Heart left ventricle (tissue), 16 donors: ENCODE measurements at places on chromosomes 3 and 15.

DNA sequence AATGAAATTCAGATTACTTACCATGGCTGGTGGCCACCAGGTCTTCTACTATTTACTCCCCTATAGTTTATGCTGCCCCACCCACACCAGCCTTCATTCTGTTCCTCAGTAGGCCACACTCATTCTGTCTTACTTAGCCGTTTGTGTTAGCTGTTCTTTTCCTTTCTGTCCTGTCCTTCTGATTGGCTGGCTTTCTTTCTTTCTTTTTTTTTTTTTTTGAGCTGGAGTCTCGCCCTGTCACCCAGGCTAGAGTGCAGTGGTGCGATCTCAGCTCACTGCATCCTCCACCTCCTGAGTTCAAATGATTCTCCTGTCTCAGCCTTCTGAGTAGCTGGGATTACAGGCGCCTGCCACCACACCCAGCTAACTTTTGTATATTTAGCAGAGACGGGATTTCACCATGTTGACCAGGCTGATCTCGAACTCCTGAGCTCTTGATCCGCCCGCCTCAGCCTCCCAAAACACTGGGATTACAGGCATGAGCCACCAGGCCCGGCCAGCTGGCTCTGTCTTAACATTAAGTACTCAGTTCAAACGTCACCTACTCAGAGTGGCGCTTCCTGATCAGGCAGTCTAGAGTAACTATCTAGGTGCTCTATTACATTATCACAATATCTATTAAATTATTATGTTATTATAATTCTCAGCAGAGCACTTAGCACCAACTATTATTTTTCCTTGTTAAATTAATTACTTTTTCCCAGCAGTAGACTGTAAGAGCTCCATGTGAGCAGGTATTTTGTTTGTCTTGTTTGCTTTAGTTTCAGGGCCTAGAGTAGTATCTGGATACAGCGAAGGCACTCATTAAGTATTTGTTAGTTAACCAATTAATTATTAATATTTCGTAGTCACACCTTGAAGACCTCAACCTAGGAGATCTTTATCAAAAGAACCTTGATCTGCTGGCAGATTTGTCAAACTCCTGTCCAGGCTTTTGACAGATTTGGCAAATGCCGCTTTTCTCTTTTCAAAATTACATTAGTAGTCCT is 6.4 kb downstream of the CMSS1 start:
- DNase-seq, result no peak

GRCh38 chr3:106176734-106177133 is 307.9 kb upstream of the CBLB start:
- no peak for DNase-seq

GRCh38 chr15:27714675-27715074 is 384.4 kb downstream of the OCA2 start:
- DNase-seq, result no peak

GRCh38 chr3:42666022-42666421 is 12.5 kb downstream of the ZBTB47 start:
- DNase-seq, result peak; percentile 8

GRCh38 chr3:191030491-191030890 is 168.0 kb upstream of the GMNC start:
- DNase-seq, result no peak

- DNase-seq, result no peak
Observed at GRCh38 chr15:39628546-39629257, 47.8 kb downstream of the THBS1 start.

DNA sequence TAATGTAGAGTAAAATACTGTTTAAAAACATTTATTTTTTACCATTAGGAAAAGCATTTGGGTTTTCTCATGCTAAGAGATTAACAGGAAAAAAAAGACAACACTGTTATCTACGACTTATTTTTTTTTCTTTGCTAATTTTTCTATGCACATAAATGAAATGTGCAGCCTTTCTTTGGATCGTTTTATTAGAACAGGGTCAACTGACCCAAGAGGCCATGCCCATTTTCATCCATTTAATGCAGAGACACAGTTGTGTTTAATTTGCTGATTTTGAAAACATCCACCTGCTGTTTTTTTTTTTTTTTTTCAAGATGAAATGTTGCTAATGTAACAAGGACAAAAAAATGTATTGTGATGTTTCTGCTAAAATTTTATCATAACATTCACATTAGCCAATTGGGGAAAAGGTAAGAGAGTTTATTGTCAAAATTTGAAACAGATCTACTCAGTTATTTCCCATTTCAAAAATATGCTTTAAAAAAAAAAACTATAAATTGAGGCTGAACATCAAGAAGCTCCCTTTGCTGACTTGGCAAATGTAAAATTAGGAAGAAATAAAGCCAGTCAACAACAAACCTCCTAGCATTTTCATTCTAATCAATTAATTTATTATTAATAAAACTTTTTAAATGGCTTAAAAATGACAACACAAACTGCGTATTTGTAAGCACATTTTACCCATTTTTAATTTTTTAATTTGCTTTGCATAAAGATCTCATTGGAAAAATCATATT is 485.2 kb downstream of the ROBO2 start:
- DNase-seq, result no peak

- no peak for DNase-seq
Observed at GRCh38 chr15:72758182-72758581, 25.4 kb downstream of the ADPGK start.

DNA sequence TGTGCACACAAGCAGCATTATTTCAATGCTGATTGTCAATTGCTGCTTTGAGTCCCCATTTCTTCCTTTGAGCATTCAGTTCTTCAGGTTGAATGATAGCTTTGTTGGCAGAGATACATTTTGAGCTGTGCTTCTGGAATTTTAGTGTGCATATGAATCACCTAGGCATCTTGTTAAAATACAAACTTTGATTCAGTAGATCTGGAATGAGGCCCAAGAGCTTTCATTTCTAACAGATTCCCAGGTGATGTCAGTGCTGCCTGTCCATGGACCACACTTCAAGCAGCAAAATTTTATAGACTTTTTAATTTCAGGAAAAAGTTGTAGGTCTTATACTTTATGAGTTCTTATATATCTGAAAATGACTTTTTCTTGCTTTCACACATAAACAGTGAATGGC is 131.1 kb downstream of the ADAMTSL3 start:
- no peak for DNase-seq

DNA sequence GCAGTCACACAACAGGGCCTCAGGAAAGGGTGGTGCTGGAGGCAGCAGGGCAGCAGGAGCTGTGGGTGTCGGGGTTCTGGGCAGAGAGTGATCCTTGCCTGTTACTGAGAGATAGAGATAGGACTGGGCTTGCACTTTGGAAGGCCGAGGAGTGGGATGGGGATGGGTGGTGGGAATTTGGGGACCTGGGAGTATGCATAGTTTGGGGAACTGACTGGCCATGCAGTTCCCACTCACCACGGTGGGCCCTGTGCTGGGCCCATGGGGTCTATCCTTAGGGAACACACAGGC is 192.5 kb upstream of the LINGO1 start:
- DNase-seq, result no peak

DNA sequence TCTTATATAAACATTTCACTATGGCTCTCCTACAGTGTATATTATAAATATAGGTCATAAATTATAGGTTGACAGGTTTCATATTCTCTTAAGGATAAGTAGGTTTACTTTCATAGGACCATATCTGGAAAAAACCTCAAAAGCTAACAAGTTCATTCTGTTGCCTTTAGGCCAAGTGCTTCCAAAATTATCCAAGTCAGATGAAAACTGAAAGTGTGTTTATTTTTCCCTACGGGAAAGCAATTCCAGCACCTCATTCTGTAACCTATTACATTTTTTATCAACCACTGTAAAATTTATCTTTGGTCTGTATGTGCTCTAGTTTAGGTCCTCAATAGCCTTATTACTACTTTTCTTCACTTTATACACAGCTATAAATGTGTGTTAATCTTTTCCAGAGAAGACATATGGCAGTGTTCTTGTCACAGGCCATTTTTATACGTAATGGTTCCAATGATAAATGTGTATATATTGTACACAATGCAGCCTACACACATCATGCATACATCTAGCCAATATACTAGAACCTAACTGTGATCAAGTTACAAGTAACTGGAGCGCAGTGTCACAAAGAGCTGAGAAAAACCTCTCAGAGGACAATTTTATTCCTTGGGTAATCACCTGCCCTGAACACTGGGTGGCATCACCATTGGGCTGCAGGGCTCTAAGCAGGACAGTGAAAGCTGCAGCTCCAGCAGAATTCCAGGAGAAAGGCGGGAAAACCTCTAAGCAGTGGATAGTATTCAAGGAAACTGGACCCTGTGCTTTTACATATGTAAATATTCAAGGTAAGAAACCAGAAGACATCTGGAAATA is 251.3 kb downstream of the CTNNB1 start:
- no peak for DNase-seq

GRCh38 chr3:179460260-179460659 is 9.0 kb upstream of the GNB4 start:
- no peak for DNase-seq

DNA sequence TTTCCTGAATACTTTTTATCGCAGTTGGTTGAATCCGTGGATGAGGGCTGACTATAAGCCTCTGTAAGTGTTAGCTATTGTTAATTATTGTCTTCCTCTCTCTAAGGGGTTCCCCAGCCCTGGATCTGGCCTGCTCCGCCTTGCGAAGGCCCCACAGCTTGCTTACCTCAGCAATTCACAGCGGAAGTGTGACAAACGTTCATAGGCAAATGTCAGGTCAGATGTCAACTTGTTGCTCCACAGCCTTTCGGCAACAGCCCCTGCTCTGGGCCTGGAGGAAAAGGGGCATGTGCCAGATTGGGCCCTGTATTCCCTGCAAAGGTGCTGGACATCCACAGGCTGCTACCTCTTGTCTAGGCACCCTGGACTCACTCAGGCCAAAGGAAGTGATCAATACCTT is 25.3 kb upstream of the CELF6 start:
- no peak for DNase-seq

DNA sequence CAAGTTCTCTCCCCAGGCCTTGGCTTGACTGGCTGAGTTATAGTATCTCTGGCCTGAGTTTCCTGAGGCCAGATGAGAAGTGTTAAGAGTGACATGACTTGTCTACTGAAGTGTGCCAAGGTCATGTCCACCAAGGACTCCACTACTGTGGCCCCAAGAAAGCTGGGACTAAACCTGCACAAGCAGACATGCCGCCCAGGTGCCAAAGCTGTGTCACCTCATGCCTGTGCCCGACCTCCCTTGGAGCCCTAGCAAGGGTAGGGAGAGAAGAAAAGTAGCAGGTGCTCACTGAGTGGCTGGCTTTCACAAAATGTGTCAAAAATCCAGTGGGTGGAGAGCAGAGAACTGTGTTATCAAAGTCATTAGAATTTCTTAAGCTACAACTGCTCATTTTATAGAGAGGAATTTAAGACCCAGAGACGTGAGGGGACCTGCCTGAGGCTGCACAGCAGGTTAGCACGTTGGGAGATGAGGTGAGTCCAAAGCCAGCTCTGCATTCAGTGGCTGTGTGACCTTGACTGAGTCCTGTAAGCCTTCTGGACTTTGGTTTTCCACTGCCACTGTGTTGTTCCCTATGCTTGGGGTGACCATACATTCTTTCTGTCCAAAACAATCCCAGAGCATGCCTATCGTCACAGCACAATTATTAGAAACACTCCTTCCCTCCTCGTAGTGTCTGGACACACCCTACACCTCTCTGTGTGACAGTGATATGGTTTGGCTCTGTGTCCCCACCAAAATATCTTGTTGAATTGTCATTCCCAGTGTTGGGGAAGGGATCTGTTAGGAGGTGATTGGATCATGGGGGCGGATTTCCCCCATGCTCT is 5.0 kb upstream of the LYSMD4 start:
- no peak for DNase-seq

GRCh38 chr3:11559816-11560633 is 83.7 kb downstream of the VGLL4 start:
- peak; percentile 69 for DNase-seq

DNA sequence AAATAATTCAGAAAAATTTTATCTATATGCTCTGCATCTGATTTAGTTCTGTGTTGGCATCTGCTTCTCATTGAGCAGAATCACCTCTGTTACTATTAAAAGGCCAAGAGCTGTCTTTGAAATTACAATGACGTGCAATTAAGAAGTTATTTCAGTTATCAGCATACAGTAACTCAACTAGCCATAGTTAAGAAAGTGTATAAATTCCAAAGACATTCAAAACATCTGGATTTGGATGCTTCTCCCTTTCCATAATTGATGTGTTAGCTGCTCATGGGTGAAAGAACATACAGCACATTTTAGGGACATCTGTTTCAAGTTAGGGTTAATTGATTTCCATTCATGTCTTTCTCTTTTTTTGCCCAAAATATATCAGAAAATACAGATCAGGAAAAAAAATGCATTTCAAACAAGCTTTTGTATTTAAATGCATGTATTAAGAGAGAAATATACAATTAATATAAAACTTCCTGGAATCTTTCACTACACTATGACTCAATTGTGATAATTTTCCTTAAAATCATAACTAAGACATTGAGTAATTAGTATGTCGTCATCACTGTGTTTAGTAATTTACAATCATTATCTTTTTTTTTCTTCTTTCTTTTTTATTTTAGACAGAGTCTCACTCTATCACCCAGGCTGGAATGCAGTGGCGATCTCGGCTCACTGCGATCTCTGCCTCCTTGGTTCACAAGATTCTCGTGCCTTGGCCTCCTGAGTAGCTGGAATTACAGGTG is 82.7 kb upstream of the MBNL1 start:
- no peak for DNase-seq

DNA sequence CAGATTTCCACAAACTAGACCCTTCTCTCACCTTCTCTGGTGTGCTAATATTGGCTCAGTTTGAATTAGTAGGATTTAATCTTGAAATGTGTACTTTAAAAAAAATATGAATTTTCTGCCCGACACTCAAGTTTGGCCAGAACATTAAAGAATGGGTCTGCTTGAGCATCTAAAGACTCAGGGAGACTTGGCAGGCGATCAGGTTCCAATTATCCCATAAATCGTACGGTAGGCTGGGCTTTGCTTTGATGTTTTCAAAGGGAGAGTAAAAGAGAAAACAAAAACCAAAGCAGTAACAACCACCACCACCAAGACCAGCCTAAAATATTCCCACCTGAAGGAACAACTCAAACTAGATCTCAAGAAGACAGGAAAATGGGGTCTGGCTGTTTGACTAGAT is 230.8 kb downstream of the EBLN2 start:
- DNase-seq, result no peak

DNA sequence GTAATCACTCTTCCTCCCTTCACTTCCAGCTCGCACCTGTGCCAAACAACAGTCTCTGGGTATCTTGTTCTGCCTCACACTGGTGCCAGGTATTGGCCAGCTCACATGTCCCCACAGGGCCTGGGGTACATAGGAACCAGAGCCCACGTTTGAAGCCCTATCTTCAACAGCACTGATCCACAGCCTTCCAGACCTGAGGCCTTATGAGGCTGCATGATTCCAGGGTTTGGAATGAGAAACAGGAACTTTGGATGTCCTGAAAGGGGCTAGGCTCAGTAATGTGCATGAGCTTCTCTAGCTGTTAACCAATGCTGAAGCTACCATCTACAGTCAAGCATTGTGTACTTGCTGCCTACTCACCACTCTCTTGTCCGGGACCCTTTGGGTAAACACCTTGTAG is 92.4 kb downstream of the GPR156 start:
- DNase-seq, result no peak

GRCh38 chr3:191707817-191708216 is 246.9 kb downstream of the PYDC2 start:
- DNase-seq, result no peak
